ENCODE measurements at places on chromosomes 2 and 18.

DNA sequence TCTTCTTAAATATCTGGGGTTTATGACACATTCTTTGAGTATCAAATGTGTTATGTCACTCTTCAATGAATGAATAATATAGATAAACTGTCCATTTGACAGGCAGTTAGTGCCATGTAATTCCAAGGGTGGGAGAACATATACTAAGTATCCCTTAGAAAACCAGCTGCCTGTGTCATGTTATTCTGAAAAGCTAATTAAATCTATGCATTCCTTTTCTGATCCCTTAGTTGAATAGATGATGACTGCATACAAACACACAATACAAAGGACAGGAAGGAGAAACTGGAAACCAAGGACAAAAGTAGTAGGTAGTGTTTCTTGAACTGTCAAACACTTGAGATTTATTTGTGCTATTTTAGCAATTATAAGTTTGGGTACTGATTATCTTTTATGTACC lies 8.3 kb downstream of the ARHGAP28 start:
- no peak for DNase-seq

DNA sequence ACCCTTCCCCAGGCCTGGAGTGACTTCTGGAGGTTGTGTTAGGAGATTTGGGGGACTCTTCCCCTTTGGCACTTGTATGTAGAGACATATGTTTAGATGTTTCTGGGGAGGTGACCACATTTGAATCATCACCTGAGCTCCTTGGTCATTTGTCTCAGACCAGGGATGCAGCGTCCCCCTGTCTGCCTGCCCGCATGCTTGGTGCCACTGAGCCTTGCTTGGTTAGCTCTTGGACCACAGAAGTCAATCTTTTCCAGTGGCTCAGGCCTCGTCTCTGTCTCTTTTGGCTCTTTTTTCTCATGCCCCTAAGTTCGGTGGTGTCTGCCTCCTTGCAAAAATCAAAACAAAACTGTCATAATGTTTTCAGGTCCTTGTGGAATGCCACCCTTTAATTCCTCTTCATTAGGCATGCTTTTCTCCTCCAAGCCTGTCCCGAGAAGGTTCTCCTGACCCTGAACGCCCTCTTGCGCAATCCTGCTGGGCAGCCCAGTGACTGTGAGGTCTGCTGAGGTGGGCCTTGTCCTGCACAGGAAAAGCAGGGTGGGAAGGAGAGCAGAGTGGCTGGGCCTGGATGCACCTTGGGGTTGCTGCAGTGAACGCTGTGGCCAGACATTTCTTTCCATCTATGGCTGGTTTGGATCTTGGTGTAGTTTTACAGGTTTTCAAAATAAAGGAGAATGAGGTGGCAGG lies 24.9 kb downstream of the GLI2 start:
- DNase-seq: no peak

DNA sequence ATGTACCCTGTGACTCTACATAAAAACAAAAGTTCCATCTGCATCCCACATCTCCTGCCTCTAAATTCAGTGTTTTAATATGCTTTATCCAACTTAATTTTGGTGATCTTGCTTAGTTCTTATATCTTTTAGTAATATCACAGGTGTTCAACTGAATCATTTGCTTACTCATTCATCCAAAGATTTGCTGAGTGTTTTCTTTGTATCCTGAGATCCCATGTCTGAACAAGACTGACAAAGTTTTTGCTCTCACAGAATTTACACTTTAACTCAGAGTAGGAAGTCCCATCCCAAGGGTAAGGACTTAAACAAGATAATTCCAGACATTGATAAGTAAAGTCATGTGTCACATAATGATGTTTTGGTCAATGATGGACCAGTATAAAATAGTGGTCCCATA lies 87.0 kb downstream of the FSIP2 start:
- no peak for DNase-seq

DNA sequence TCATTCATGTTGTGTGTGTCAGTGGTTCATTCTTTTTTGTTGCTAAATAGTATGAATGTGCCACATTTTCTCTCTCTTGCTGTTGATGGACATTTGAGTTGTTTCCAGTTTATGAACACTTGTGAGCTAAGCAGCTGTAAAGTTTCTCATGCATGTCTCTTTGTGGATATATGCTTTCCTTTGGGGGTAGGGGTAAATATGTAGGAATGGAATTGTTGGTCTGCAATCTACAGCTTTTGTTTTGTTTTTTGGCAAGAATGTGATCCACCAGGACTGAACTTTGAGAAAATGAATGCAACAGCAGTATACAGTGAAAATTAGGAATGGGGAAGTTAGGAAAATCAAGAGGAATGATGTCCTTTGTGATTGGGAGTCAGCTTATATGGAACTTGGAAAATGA lies 226.3 kb downstream of the CDCA7 start:
- no peak for DNase-seq

DNA sequence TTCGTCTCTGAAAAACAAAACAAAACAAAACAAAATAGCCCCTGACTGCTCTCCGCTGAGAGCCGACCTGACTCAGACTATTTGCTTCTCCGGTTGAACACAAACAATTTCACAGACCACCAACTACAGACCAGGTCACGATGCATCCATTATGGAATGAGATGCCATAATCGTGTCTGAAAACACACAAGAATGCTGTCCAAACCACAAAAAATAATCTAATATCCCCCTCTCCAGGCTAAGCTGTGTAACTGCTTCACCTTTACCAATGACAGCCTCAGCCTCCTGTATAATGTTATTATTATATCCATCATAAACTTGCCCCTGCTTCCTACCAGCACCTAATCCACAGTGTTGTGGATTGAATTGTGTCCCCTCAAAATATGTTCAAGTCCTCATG lies 114.7 kb downstream of the DNAH6 start:
- DNase-seq: peak; percentile 1

DNA sequence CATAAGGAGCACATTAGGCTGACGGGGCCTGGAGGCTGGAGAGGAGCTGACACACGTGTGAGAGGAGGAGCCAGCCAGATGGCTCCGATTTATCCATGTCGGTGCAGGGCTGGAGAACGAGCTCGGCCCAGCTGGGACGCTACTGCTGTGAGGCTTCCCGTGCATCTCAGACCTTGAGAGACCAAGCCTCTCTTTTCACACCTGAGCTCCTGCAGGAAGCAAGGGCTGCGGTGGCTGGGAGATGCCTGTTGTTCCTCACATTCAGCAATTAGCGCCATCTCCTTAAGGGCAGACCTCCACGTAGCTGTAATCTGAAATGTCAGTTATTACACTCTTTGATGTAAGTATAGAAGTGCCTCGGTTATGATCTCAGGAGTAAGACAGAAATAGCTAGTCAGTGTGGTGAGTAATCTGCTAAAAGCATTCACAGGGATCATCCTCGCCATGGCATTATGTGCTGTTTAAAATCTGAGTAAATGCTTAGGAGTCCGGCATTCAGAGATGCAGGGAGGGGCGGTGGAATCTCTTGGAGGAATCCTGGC lies 107.9 kb downstream of the PRKCE start:
- DNase-seq: no peak

- DNase-seq: no peak
These were observed 82.2 kb downstream of the KLF7 start for GRCh38 chr2:207083361-207084110.

GRCh38 chr2:119694845-119695521 lies 16.0 kb downstream of the TMEM177 start:
- DNase-seq: no peak

- DNase-seq: peak; percentile 59
These were observed 35.1 kb downstream of the GULP1 start for GRCh38 chr2:188326669-188327301.

- no peak for DNase-seq
These were observed 99.8 kb upstream of the COPS8 start for GRCh38 chr2:236985761-236986339.

DNA sequence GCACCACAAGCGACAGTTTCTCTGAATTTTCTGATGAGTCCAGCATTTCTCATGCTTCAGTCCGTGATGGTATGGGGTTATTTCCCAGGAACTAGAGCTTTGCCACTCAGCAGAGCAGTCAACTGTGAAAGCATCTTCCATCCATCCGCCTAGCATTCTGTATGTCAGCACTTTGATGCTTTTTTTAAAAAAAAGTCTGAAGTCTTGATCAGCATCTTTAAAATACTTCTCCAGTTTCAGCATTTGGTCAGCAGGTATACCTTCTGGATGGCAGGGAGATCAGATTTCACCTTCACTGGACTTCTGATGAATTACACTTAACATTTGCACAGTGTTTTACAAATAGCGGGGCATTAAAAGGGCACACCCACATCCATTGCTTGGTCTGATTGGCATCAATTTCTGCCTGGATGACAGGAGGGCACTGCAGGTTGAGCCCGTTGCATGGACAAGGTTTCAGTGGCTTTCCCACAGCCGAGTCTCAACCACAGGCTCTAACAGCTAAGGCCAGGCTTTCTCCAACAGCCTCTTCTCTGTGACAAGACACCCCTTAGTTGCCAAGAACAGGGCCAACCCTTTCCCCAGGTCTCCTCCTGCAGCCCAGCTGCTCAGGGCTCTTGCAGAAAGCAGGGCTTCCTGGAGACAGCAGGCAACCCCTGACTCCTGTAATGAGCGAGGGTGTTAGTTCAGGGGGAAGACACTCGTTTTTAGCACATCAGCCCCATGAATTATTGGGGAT lies 54.0 kb downstream of the EMILIN2 start:
- DNase-seq: no peak

GRCh38 chr2:176237456-176237855 lies 31.8 kb upstream of the MTX2 start:
- no peak for DNase-seq

- DNase-seq: no peak
These were observed 13.2 kb upstream of the RNF103 start for GRCh38 chr2:86636842-86637241.

DNA sequence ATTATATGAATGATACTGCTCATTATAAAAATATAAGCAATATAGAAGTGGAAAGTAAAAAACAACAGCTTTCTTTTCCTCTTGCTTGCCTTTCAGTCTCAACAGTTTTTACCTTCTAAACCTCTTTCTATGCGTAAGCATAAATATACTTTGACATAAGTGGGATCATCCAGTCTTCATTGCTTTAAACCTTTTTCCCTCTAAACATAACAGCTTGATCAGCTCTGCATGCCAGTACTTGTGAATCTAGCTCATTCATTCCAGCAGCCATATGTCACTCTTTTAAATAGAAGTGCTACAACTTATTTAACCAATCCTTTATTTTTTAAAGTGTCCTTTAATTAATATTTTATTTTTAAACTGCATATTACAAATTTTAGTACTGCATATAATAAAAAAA lies 88.1 kb downstream of the TTC27 start:
- no peak for DNase-seq

DNA sequence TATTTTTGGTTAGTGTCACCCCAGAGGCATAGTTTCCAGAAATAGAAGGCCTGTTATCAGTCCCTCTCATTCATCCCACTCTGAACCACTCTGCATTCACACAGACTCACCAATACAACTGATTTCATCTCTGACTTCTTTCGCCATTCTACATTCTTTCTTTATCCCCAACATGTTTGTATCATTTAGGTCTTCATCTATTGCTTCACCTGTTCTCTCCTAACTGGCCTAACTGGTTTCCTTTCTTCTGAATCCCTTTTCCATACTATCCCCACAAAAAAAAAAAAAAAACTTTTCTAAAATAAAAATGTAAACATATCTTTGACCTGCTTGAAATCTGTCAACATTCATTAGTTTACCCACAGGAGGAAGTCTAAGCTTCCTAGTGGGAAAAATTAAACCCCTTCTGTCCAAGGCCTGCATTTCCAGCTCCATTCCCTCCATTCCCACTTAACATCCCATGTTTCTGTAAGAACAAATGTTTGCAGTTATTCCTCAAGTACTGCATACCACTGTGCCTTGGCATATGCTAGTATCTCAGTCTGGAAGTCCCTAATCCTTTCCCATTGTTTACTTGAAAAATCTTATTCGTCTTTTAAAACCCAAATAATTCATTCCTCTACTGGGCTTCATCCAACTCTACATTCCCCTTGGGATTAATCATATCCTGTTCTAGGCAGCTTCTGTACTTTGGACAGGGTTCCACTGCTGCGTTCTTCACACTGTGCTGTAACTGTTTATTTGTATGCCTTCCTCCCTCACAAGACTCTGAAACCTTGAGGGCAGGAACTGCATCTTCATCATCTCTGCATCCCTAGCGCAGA lies 68.5 kb downstream of the FIGN start:
- no peak for DNase-seq

DNA sequence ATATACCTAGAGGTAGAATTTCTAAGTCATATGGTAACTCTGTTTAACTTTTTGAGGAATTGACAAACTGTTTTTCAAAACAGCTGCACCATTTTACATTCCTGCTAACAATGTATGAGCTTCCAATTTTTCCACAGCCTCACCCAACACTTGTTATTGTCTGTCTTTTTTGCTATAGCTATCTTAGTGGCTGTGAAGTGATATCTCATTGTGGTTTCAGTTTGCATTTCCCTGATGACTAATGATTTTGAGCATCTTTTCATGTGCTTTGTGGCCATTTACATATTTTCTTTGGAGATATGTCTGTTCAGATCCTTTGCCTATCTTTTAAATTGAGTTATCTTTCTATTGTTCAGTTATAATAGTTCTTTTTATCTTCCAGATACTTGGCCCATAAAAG lies 273.8 kb downstream of the AGPS start:
- no peak for DNase-seq

DNA sequence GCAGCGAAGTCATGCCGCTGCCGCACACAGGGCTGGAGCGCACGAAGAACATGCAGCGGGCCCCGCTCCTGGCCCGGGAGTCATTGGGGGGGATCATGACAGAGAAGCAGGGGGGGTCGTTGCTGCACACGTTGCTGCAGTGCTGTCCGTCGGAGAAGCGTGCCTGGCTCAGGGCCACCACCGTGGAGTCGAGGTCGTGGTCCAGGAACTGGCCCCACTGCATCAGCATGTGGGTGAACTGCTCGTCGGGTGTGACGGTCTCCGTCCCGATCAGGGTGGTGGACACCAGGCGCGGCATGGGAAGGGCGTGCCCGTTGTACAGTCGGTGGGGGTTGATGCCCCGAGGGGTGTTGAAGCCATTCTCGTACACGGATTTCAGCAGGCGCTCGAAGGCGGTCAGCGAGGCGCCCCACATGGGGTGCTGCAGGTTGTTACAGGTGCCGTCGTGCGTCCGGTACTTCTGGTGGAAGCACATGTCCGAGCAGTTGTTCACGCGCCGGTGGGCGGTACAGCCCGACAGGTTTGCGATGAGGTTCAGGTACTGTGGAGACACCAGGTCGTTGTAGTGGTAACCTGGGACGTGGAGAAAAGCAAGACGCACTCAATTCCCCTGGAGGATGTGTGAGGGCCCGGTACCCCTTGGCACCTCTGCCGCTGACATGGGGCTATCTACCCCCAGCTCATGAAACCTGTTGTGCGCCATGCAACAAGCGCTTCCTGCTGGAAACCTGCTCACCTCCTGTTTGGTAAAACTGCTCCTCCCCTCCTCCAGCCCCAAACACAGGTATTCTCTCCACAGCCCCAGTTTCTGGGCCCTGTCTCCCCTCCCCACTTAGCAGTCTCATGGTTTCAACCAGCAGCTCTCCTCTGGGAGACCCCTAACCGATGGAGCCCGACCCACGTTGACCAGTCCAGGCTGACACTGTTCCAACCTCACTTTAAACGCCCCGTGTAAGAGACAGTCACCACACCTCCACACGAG lies 94.9 kb downstream of the PXDN start:
- no peak for DNase-seq

Measured in erythroblast (primary cell).